Heart left ventricle (tissue), 16 donors: ENCODE measurements at places on chromosomes 7 and 10. TPM values are rescaled to one million over a fixed set of nuclear protein-coding genes. Genes with fewer than 3 reads are reported as not detected.

DNA sequence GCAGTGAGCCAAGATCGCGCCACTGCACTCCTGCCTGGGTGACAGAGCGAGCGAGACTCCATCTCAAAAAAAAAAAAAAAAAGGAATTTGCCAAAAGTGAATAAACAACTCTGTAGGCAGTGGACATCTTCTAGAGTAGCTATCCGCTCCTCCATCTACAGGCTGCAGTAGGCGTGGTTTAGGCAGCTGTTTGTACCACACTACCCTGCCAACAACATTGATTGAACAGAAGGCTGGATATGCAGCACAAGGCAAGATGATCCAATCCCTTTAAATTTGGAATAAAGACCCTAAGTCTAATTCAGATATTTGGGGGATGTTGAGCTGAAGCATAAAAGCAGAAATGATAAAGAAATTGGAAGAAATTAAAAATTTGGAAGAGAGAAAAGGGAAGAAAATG is 141.6 kb downstream of the TES start:
- H3K4me1 ChIP-seq: peaks cover 37% of the 10 kb centered on the region
- no peaks in the 10 kb centered on the region for H3K36me3 ChIP-seq
- H3K27ac ChIP-seq: no peak overlapping the region
- H3K4me3 ChIP-seq: no peak overlapping the region
- DNase-seq: no peak

DNA sequence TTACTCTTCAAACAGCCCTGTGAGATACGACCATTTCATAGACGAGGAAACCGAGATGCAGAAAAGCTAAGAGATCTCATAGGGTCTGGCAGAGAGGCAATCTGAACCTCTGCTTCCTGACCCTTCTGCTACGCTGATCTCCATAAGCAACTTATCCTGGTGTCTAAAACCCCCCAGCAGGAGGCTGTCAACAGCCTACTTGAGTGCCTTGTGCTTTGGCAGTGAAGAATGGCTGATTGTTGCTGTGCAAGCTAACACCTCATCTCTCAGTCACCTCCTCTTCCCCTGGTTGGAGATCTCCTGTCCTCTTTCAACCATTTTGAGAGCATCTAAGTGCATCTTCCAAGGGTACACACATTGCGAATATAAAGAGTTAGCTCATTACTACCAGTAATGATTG is 86.2 kb downstream of the AOAH start:
- no peak for DNase-seq
- no peaks in the 10 kb centered on the region for H3K4me1 ChIP-seq
- no peaks in the 10 kb centered on the region for H3K27me3 ChIP-seq
- H3K4me3 ChIP-seq: no peak overlapping the region

GRCh38 chr7:54111814-54112511 is 430.2 kb upstream of the VSTM2A start:
- no peaks in the 10 kb centered on the region for H3K4me1 ChIP-seq
- no peak overlapping the region for H3K4me3 ChIP-seq
- H3K27ac ChIP-seq: no peak overlapping the region
- DNase-seq: no peak
- H3K36me3 ChIP-seq: no peaks in the 10 kb centered on the region

GRCh38 chr7:142554560-142555532 is 194.4 kb upstream of the PRSS1 start:
- DNase-seq: no peak
- H3K4me3 ChIP-seq: no peak overlapping the region
- H3K27ac ChIP-seq: no peak overlapping the region
- no peaks in the 10 kb centered on the region for H3K36me3 ChIP-seq
- H3K4me1 ChIP-seq: no peaks in the 10 kb centered on the region

- H3K4me3 ChIP-seq: peak overlapping the region; percentile 35
- H3K27ac ChIP-seq: peak overlapping the region; percentile 97
- no peaks in the 10 kb centered on the region for H3K27me3 ChIP-seq
- peaks cover 41% of the 10 kb centered on the region for H3K4me1 ChIP-seq
- peaks cover 58% of the 10 kb centered on the region for H3K36me3 ChIP-seq
- DNase-seq: peak; percentile 50
Observed at GRCh38 chr10:44975431-44976331, 2.9 kb downstream of the DEPP1 start.

GRCh38 chr10:123097039-123097438 is 38.7 kb upstream of the HMX3 start:
- H3K4me3 ChIP-seq: no peak overlapping the region
- no peak for DNase-seq
- H3K36me3 ChIP-seq: no peaks in the 10 kb centered on the region
- H3K27me3 ChIP-seq: no peaks in the 10 kb centered on the region

DNA sequence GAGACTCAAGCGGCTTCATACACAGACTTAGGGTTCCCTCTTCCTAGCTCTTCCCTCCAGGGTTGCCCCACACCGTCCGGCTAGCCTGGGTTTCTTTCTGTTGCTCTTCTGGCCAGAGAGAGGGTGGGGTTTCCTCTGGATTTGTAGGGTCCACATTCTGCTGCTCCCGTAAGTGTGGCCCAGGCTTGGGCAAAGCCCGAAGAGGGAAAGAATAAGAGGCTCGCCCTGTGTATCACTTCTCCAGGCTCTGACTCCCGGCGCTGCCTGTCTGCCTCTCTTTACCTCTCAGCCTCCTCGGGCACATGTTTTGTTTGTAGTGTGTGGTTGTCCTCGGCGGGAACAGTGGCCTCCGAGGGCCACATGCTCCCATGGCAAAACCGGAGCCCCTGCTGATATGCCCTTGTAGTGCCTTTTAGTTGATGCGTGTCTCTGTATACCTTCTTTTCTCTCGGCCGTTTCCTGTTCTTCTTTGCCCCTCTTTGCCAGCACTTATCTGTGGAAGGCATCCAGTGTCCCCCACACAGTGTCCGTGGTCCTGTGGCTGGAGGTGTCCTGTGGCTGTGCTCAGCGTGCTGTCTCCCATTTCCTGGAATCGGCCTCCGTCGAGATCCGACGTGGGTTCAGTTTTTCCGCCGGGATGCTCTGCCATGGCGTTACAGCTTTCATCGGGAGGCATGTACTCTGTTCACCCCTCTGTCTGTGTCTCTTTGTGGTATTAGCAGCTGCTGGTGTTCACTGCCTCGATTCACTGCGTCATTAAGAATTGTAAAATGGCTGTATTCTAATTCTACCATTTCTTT is 102.9 kb downstream of the INPP5A start:
- H3K27me3 ChIP-seq: no peaks in the 10 kb centered on the region
- no peak for DNase-seq
- H3K27ac ChIP-seq: no peak overlapping the region
- H3K4me3 ChIP-seq: no peak overlapping the region
- no peaks in the 10 kb centered on the region for H3K36me3 ChIP-seq

DNA sequence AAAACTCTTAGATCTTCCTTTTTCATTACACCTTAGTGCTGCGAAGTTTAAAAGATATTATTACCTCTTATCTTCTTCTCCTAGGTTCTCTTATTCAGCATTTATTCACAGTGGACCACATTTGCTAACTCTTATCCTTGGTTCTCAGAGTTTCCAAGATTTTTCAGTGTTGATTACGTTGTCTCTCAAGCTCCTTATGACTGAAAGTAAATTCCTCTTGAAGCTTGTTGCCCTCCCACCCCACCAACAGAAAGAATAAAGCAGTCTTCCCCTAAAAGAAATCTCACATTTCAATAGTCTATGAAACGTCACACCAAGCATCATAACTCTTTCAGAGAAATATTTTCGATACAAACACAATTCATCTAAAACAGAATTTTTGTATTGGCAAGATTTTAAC is 362.5 kb downstream of the MAGI2 start:
- DNase-seq: no peak
- no peak overlapping the region for H3K27ac ChIP-seq
- no peaks in the 10 kb centered on the region for H3K36me3 ChIP-seq
- no peak overlapping the region for H3K4me3 ChIP-seq
- H3K4me1 ChIP-seq: no peaks in the 10 kb centered on the region

DNA sequence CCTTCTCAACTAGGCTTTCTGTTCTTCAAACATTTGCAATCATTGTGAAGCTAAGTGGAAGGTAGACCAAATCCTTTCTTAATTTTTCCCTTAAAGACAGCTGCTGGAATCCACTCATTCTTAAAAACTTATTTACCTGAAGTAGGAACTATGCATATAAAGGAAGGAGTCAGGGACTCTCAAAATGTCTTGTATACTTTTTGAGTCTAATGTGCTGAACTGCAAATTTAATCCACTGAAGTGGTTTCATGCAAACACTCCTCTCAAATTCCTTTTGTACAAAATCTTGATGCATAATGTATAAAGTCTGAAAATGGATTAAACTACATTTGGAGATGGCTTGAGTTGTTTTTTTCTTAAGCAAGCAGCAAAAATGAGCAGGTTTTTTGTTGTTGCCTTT is 118.0 kb downstream of the CABCOCO1 start:
- H3K27ac ChIP-seq: no peak overlapping the region
- H3K36me3 ChIP-seq: no peaks in the 10 kb centered on the region
- no peak overlapping the region for H3K4me3 ChIP-seq
- H3K4me1 ChIP-seq: no peaks in the 10 kb centered on the region

DNA sequence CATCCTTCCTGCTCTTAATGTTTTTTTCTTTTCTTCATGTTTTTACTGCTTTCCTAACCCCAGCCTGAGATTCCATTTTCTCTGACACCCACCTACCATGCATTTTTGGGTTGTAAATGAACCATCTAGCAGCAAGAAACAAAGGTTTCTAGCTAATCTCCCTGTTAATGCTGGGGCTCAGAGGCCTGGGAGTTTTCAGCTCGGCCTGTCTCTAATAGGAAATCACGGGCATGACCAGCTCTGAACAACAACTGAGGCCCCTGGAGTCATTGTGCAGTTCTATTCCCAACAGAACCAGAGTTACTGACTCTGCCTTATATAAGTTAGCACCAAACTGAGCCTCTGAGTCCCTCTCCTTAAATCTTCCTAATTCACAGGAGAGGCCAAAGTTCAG is 134.8 kb downstream of the CFAP58 start:
- peaks cover 11% of the 10 kb centered on the region for H3K4me1 ChIP-seq
- H3K4me3 ChIP-seq: no peak overlapping the region
- DNase-seq: no peak
- H3K27me3 ChIP-seq: peaks cover 4% of the 10 kb centered on the region
- no peak overlapping the region for H3K27ac ChIP-seq

GRCh38 chr7:70701477-70701876 is 430.5 kb upstream of the GALNT17 start:
- H3K4me1 ChIP-seq: peaks cover under 1% of the 10 kb centered on the region
- no peak overlapping the region for H3K27ac ChIP-seq
- H3K27me3 ChIP-seq: no peaks in the 10 kb centered on the region

DNA sequence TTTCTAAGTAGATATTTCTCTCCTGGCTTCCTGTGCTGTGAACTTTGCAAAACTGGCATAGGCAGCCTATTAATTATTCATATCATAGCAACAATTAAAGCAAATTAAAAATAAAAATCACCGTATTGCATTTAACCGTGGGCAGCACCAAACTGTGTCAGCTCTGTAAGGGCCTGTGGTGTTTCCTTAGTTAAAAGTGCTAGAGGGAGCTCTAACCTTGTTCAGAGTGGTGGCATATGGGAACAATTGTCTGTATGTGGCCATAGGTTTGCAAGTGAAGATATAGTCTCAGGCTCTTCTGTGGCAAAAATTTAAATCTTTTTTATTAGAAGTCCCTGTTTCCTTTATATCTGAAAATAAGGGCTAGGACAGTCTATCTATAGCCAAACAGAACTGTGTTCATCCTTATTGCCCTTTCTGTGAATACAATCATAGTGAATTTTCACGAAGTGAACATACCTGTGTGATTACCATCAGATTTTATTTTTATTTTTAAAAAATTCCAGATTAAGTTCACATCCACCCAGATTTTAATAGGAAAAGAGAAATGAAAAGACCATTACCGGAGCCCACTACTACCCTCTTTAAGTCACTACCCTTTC is 92.6 kb downstream of the POLL start:
- no peak for DNase-seq
- no peaks in the 10 kb centered on the region for H3K27me3 ChIP-seq
- H3K27ac ChIP-seq: no peak overlapping the region
- no peak overlapping the region for H3K4me3 ChIP-seq

- H3K4me3 ChIP-seq: no peak overlapping the region
- H3K27me3 ChIP-seq: no peaks in the 10 kb centered on the region
- no peaks in the 10 kb centered on the region for H3K4me1 ChIP-seq
- no peaks in the 10 kb centered on the region for H3K36me3 ChIP-seq
- no peak overlapping the region for H3K27ac ChIP-seq
- DNase-seq: no peak
Observed at GRCh38 chr10:11533328-11533781, 78.1 kb downstream of the USP6NL start.

DNA sequence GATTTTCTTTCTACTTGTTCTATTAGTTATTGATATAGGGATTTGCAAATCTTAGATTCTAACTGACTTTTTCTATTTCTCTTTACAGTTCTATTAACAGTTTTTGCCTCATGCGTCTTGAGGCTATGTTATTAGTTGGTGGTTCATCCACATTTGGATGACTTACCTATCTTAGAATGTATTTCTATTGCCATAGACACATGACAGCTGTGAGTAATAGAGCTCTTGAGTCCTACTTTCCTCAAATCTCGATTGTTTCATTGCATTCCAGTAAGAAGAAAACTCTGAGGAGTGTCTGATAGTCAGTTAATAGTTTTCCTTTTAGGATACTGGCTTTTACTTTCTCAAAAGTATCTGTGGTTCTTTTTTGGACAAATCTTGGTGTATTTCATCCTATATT is 241.4 kb upstream of the ZNF32 start:
- H3K4me3 ChIP-seq: no peak overlapping the region
- H3K27ac ChIP-seq: no peak overlapping the region
- H3K27me3 ChIP-seq: no peaks in the 10 kb centered on the region
- DNase-seq: no peak
- H3K4me1 ChIP-seq: peaks cover 29% of the 10 kb centered on the region

- H3K36me3 ChIP-seq: no peaks in the 10 kb centered on the region
- DNase-seq: no peak
- peaks cover 56% of the 10 kb centered on the region for H3K4me1 ChIP-seq
- no peaks in the 10 kb centered on the region for H3K27me3 ChIP-seq
Observed at GRCh38 chr10:71258446-71259145, 46.2 kb downstream of the UNC5B start.

DNA sequence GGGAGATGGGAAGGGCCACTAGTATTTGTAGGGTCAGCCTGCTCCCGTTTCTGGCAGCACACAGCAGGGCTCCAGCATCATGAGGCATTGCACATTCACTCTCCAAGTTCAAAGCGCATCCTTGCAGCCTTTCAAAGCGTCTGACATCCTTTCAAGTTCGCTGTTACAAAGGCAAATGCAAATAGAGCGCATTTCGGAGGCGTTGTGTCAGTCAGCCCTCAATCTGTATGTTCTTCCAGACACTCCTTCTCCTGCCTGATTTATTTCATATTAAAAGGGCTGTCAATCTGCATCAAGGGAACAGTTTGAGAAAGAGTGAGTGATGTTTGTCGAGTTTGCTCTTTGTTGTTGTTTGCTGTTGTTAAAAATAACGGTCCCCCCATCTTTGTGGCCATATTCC is 188.5 kb downstream of the SNX10 start:
- H3K27ac ChIP-seq: no peak overlapping the region
- no peaks in the 10 kb centered on the region for H3K36me3 ChIP-seq
- H3K4me3 ChIP-seq: no peak overlapping the region

- H3K27ac ChIP-seq: peak overlapping the region; percentile 45
- no peaks in the 10 kb centered on the region for H3K36me3 ChIP-seq
- H3K4me1 ChIP-seq: peaks cover 13% of the 10 kb centered on the region
- H3K4me3 ChIP-seq: peak overlapping the region; percentile 66
Observed at GRCh38 chr7:55255496-55256445, 109.4 kb upstream of the LANCL2 start.

- H3K4me1 ChIP-seq: no peaks in the 10 kb centered on the region
- DNase-seq: no peak
- H3K27me3 ChIP-seq: no peaks in the 10 kb centered on the region
- H3K4me3 ChIP-seq: no peak overlapping the region
- H3K27ac ChIP-seq: peak overlapping the region; percentile 58
Observed at GRCh38 chr10:77247031-77247990, 390.3 kb downstream of the KCNMA1 start.

ZNF239 gene
- 1.4 TPM for total RNA-seq

ASZ1 gene
- not detected for total RNA-seq

ACSM6 gene
- total RNA-seq: not detected

STEAP1 gene
- 1.6 TPM for total RNA-seq

IL15RA gene
- 4.1 TPM for total RNA-seq

PRPS1L1 gene
- total RNA-seq: not detected

PRTFDC1 gene
- 6.5 TPM for total RNA-seq

PILRA gene
- 16.4 TPM for total RNA-seq
